ENCODE measurements at places on chromosomes 13 and 19.

DNA sequence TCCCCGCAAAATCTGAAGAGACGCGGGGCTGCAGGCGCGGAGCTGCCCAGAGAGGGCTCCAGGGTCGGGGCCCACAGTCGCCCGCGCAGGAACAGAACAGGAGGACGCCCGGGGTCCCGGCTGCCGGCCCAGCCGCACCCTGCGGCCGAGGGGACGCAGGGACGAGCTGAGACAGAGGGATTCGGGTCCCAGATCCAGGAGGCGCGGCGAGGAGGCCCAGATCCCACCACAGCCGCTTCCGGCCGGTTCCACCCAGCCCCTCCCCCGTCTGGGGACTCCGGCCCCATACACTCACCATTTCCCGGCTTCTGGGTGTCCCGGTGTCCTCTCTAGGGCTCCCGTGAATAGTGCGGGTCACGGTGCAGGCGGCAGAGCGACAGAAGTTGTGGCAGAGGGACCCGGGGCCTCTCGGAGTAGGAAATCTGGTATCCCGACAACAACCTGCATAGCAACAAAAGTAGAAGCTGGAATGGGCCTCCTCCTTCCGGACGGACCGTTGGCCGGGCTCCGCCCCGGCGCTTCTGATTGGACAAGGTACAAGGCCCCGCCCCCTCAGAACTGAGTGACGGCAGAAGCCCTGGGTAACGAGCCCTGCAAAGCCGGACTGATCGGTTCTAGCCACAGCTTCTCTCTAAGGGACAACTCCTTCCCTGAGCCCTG lies at the start of gene ZNF20:
TSS of gene ZNF20 (minus strand) at position 466 of the 660 bp plus-strand sequence. CDS start at position 298, 168 bp downstream.
- peak; percentile 94 for DNase-seq

- no peak for DNase-seq
Observed at GRCh38 chr13:99277629-99278028, 19.4 kb upstream of the GPR18 start.

DNA sequence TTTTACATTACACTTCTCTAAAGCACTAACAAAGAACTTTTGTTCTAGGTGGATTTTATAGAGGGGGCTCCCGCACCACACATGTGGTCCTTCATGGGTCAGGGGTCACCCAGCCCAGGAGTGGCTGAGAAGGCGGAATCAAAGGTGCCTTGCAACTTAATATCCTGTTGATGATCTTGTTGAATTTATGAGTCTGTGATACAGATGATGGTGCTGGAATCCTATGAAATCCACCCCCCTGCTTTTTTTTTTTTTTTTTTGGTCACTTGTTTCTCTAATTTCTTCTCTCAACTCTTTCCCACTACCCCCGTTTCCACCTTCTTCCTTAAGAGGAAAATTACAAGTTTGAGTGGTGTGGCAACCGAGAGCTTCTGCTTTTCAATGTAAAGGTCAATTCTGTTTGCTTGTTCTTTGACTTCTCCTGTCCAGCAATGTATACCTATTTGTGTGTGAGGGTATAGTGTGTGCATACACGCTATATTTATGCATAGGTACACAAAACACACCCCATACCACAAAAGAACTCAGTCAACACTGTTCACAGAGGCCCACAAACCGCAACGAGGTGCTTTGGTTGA lies 4.2 kb upstream of the ZIC2 start:
- DNase-seq = no peak

DNA sequence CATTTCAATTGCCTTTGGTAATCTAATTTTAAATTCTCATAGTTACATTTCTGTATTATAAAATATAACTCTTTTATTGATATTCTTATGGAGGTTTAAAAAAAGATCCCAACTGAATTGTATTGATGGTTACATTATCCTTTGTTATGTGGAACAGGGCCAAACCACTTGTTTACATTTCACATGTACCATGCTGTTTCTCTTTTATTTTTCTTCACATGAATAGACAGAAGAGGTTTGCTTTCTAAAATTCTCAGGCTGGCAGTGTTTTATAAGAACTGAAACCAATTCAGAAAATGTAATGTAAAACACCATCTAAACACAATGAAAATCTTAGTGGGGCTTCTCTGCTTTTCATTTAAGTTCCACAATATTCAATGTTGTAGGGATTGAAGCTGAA lies 122.5 kb downstream of the GPC5 start:
- DNase-seq = no peak

DNA sequence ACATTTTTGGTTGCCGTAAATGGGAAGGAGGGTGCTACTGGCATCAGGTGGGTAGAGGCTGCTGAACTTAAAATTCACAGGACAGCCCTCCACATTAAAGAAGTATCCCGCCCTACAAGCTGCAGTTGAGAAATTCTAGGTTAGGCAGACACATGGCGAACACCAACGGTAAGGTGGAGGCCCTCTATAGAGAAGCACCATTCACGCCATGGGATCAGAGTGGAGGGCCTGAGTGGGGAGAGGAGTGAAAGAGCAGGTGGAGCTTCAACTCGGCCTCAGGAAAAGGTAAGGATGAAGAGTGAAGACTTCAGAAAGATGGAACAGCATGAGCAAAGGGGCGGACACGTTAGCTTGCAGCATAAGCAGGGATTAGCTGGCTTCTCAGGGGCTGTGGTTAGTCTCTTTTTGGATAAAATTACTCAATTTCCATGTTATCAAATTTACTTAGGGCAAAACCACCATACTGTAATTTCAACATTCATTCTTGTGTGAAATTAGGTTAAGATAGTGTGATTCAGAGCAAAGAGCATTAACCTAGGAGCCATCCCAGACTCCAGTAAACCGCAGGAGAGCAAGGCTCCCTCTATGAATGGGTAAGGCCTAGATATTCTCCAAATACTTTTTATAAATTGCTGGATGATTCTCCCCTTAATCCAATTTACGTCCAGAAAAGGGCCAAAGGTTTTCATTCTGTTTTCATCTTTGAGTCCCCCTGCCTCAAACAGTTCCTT lies 1.2 kb downstream of the EEF1AKMT1 start:
- DNase-seq = no peak

DNA sequence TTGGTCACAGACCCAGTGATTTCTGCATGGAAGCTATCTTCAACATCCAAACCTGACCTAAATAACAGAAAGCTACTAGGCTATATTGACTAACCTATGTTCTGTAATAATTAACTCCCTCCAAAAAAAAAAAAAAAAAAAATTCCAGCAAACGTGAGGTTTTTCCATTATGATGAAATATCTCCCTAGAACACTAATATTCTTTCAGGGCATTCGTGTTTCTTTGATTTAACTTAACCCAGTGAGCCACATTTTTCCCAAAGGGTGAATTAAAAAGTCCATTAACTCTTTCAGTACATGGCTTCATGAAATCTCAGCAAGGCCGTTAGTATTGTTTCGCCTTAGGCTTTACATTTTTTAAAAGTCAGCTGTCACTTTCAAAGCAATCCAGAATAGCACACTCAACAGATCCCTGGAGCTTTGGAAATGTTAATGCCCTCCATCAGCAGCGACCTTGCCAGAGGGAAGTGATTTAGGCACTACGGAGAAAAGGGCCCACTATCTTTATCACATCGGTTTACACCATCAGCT lies 175.8 kb downstream of the DCT start:
- no peak for DNase-seq

DNA sequence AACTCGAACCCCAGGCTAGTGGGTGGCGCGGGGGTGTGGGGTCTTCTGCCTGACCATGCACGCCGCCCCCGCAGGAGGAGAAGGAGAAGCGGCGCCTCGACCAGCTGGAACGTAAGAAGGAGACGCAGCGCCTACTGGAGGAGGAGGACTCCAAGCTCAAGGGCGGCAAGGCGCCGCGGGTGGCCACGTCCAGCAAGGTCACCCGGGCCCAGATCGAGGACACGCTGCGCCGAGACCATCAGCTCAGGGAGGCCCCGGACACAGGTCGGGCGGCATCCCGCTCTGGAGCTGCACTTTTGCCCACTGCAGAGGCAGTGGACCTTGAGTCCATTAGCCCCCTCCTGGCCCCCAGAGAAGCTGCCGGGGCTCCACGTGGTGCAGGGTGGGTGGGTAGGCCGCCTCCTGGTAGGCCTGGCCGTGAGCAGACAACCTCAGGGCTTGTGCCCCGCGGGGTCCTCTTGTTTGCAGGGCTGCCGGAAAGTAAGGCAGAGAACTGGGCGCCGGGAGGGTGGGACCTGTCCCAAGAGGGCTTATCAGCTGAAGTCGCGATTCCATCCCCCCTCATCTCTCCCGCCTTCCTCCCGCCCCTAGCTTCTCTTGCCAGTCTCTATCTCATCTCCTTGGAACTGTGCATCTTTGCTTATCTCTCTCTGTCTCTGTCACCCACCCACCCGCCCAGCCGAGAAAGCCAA lies 9.9 kb downstream of the CCDC124 start:
- DNase-seq = no peak

- no peak for DNase-seq
Observed at GRCh38 chr19:4059891-4060620, 6.6 kb downstream of the ZBTB7A start.

DNA sequence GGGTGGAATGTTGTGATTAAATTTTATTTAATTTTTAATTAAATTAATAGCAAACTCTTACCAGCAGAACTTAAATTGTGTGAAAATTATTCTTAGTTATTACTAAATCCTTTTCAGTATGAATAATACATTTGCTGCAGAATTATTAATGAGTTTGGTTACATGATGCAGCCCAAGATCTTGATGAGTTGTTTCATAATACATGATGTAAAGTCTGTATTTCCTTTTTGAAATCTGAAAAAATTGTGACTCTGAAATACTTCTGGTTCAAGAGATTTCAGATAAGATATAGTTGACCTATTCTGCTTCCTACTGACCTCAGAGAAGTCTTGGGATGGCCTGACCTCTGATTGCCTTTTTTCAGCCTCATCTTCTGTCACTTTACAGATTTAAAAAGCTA lies 11.1 kb downstream of the SAE1 start:
- no peak for DNase-seq

DNA sequence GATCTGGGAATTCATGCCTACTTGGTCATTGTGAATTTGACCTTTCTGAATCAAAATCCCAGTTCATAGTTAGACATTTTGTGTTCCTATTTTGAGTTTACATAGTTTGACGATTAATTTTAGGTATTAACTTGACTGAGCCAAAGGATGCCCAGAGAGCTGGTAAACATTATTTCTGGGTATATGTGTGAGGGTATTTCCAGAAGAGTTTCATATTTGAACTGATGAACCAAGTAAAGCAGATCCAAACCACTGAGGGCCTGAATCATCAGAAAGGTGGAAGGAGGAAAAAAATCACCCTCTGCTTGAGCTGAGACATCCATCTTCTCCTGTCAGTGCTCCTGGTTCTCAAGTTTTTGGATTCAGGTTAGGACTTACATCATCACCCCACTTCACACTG lies 116.6 kb downstream of the CYSLTR2 start:
- no peak for DNase-seq

DNA sequence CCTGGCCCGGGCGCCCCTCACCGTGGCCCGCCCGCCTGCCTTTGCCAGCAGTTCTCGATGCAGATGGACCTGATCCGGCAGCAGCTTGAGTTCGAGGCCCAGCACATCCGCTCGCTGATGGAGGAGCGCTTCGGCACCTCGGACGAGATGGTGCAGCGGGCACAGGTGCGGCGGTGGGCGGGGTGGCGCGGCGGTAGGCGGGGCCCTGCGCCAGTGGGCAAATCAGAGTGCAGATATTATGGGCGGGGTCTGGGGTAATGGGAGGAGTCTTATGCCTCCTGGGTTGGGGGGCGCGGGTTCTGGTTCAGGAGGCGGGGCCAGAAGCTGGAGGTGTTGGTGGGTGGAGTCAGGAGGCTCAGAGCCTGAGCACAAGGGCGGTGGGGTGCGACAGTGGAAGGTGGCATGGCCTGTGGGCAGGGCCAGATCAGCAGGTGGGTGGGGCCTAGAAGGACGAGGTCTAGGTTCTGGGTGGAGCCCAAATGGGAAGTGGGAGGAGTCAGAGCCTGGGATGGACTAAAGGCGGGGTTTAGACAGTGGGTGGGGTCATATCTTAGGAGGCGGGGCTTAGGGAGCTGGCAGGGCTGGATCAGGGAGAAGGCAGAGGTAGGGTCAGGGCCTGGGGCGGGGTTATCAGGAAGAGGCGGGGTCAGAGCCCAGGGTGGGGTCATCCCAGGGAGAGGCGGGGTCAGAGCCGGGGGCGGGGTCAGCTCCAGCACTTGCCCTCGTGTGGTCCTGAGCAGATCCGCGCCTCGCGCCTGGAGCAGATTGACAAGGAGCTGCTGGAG lies 5.6 kb downstream of the APC2 start:
- DNase-seq = no peak

DNA sequence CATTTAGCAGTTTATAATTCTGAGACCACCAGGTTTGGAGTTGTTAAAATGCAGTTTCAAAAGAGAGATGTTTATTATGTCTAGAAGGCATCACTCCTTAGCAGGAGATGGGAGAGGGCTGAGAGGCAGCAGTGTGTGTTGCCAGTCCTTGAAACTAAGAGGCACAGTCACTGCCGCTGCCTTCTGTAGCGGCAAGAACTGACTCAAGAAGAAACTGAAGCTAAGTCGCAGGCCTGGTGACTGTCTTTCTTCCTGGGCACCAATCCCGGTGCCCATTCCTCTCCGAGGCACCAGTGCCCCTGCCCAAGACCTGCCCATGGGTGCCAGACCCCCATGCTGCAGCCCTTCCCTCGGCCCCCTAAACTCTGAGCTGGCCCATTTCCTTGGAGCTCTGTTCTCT lies 20.1 kb downstream of the N4BP2L1 start:
- DNase-seq = no peak

DNA sequence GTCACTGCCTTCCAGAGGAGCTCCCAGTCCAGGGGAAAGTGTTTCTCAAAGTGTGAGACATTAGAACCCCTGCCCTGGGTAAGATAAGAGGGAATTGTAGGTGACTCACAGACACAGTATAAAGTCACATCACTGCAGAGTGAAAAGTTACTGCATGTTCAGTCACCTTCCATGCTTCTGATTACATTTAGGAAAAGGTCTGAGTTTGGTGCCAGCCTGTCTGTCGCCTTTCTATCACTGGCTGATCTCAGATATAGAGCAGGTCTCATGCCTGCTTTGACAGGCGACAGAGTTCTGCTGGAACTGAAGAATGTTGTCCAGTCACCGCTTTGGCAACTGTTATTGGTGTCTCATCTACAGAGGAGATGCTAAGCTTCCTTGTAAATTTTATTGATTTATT lies 1078.6 kb downstream of the UQCRFS1 start:
- no peak for DNase-seq

GRCh38 chr13:101157261-101157660 lies 259.0 kb downstream of the NALCN start:
- DNase-seq = no peak

All from right renal pelvis (tissue), 4 donors.